A549 (cell line): ENCODE measurements at places on chromosomes 12 and 14. TPM values are rescaled to one million over a fixed set of nuclear protein-coding genes. Genes with fewer than 3 reads are reported as not detected.

MAP1LC3B2 gene
- 1.4 to 2.9 TPM (median 2.1 TPM) in 3 replicates for polyA plus RNA-seq

PRH1 gene
- 6.7 to 7.8 TPM (median 7.8 TPM) in 3 replicates for polyA plus RNA-seq

TEX22 gene
- polyA plus RNA-seq, result 0.23 to 0.51 TPM (median 0.26 TPM) in 3 replicates

CLEC1B gene
- not detected in 3 replicates for polyA plus RNA-seq

PTHLH gene
- polyA plus RNA-seq, result 7.7 to 13.4 TPM (median 10.9 TPM) in 3 replicates

HELB gene
- 1.1 to 1.3 TPM (median 1.1 TPM) in 3 replicates for polyA plus RNA-seq

TOMM20L gene
- not detected in 3 replicates for polyA plus RNA-seq

DNA sequence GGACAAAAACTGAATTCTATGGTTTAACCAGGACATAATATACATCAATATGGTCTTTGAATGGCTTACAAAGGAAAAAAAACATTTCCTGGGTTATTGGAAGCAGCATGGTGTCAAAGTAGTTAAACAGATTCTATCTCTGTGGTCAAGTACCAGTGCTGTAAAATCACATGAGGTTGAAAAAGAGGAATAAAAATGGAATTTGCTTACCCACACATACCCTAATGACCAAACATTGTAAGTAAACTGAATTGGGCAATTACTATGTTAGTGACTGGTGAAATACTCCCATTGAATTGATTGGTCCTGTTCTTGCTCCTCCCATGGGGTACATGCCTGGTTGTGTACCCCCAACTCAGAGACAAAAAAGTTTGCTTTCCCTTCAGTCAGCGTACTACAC, 19.6 kb downstream of the IFNG start:
- no peak for DNase-seq

- DNase-seq, result no peak
Observed at GRCh38 chr12:93126069-93126474, 197.0 kb upstream of the EEA1 start.

GRCh38 chr14:100019156-100019744, 46.0 kb upstream of the EVL start:
- peak; percentile 29 for DNase-seq

- DNase-seq, result no peak
Observed at GRCh38 chr12:62862259-62862881, 72.6 kb downstream of the PPM1H start.

DNA sequence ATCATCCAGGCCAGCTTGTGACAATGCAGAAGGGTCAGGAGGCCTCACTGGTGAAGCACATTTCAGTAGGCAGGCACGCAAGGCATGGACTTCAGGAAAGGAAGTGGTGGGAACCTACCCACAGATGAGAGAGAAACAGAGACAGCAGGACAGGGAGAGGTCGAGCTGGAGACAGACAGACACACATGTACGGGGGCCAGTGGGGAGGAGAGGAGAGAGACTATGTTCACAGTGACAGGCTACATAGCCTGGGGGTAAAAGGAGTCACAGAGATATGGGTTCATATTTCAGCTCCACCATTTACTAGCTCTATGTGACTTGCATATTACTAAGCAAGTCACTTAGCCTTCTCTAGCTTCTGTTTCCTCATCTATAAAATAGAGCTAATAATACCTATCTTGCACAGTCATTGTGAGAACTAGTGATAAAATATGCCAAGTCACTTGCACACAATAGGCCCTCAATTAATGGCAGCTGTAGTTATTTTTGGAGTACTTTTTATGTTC, 91.1 kb upstream of the FUT8 start:
- no peak for DNase-seq

GRCh38 chr14:101132051-101132571, 228.6 kb upstream of the RTL1 start:
- no peak for DNase-seq

GRCh38 chr12:13154027-13154538, 42.4 kb upstream of the EMP1 start:
- no peak for DNase-seq

GRCh38 chr12:58766513-58766870, 153.8 kb downstream of the LRIG3 start:
- no peak for DNase-seq

GRCh38 chr12:57218030-57218853, 1.6 kb downstream of the NXPH4 start:
- DNase-seq, result no peak

- DNase-seq, result peak; percentile 25
Observed at GRCh38 chr12:118136559-118137003, 657 bp downstream of the PEBP1 start.

- no peak for DNase-seq
Observed at GRCh38 chr12:130514149-130514551, 176.5 kb downstream of the PIWIL1 start.

GRCh38 chr14:94115631-94116030, 5.1 kb downstream of the IFI27 start:
- no peak for DNase-seq

GRCh38 chr14:56206596-56206995, 88.4 kb downstream of the PELI2 start:
- DNase-seq, result no peak
